ENCODE measurements at places on chromosomes 16 and 17.

GRCh38 chr17:69857412-69857835 is 217.6 kb upstream of the KCNJ16 start:
- peak; percentile 62 for DNase-seq

DNA sequence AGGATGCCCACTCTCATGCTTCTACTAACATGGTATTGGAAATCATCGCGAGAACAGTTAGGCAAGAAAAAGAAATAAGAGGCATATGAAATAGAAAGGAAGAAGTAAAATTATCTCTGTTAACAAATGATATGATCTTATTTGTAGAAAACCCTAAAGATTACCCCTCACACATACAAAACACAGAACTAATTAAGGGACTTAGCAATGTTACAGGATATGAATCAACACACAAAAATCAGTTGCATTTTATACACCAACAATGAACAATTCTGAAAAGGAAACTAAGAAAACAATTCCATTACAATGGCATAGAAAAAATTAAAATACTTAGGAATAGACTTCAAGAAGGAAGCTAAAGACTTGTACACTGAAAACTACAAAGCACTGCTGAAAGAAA is 2.7 kb upstream of the CAPNS2 start:
- DNase-seq, result no peak

DNA sequence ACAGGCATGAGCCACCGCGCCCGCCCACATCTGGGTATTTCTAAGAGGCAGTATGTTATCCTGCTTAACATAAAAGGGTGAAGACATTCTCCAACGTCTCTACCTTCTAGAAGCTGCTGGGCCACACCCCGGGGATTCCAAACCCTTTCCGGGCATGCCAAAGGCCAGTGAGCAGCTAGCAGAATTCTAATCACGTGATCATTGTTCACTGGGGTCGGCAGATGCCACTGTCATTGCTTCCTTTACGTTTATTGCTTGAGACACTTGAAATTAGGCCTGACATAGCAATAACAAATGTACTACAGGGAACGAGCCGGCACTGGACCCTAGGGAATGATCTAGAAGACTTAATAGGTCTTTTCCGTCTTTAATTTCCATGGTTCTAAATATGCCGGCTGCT is 141.2 kb upstream of the ZFHX3 start:
- DNase-seq, result no peak

- DNase-seq, result no peak
Observed at GRCh38 chr16:86964796-86965241, 352.4 kb downstream of the C16orf95 start.

GRCh38 chr17:38571833-38572668 is 33.7 kb downstream of the SRCIN1 start:
- no peak for DNase-seq

DNA sequence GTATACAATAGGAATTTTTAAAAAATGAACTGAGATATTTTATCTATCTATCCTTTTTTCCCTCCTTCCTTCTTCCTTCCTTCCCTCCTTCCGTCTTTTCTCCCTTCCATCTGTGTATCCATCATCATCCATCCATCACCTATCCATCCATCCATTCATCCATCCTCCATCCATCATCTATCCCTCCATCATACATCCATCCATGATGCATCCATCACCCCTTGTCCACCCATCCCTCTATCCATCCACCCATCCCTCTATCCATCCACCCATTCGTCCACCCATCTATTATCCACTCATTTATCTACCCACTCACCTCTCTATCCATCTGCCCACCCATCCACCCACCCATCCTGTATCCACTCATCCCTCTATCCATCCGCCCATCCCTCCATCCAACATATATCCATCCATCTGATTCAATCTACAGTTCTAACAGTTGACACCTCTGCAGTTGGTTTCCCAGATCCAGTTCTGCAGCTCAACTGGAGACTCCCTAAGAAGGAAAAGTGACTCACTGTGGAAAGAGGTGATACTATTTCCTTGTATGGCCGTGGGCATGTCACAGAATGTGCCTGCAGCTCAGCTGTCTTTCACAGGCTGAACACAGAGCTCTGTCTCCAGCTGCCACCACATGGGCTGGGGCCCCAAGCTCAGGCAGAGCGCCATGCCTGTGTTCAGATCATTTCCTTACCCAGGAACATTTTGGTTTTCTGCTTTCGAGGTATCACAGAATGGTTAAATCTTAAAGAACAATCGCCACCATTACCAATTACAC is 130.8 kb downstream of the XYLT1 start:
- no peak for DNase-seq

DNA sequence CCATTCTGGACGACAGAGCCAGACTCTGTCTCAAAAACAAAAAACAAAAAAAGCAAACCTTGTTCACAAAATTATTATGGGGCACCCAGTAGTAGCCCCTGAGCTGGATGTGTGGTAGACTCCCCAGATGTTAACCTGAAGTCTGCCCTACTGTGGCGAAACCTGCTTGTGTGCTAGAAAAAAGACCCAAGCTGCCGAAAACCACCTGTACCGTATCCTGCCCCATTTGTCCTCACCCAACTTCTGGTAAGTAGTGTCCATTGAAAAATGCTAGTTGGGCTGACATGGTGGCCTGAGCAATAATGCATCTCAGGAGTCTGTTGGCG is 9.1 kb downstream of the RMI2 start:
- no peak for DNase-seq

- DNase-seq, result no peak
Observed at GRCh38 chr16:73584157-73584556, 536.2 kb upstream of the ZFHX3 start.

- DNase-seq, result no peak
Observed at GRCh38 chr16:19810817-19811731, 73.6 kb downstream of the GPRC5B start.

- DNase-seq, result no peak
Observed at GRCh38 chr17:17824119-17824782, 12.5 kb downstream of the SREBF1 start.
